NCI-H524 treated with DMSO at 0.1 percent for 48 hours (cell line): ENCODE measurements at places on chromosomes 7 and 10.
A peak's percentile ranks its signal among the peaks of the same experiment; 100 is the strongest.

GRCh38 chr7:17136126-17136525 is 162.3 kb upstream of the AHR start:
- no peak for DNase-seq

GRCh38 chr7:106246902-106247711 is 37.7 kb downstream of the NAMPT start:
- DNase-seq, result no peak

DNA sequence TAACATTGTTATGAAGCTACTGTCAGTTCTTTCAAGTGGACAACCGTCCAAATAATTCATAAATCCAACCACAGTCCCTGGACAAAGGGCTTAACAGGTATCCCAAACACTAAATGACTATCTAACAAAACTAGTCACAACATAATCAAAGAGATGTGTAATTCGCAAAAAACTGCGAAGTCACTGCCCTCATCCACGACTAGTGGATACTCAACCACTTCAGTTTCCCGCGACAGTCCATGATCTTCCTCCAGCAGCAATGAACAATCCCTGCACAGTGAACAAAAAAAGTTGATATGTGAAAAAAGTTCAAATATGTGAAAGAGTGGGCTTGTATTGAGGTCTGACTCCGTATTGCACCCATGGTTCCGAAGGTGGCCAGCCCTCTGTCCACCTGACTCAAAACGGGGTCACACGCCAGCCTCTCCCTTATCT is 287 bp downstream of the DCLRE1A start:
- DNase-seq, result no peak

DNA sequence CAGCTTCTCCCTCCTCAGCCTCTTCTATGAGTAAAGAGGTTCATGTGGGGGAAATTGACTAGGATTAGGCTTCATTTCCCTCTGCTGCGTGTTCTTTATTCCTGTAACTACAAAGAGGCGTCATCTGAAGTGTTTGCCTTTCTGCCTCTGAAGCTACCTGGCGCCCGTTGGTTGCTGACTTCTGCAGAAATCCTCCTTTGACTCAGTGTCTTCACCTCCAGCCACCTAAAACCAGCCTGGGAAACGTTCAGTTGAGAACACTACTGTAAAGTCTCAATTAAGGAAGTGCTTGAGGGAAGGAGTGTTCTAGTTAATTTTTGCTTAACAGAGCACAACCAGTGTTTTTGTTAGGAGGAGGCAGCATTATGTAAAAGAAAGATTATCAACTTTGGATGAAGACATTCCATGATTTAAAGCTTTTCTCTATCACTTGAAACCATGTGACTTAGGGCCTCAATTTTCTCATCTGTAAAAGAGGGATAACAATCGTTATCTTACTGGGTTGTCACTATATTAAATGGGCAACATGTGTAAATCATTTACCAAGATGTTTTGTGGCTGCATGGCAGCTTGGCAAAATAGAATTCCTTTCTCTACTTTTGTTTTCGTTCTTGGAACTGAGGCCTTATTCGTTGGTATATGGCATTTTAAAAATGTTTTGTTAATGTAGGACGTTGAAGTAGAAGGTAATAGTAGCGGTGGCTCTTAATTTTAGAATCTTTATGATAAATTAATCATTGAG is 642.9 kb downstream of the SDK1 start:
- no peak for DNase-seq

DNA sequence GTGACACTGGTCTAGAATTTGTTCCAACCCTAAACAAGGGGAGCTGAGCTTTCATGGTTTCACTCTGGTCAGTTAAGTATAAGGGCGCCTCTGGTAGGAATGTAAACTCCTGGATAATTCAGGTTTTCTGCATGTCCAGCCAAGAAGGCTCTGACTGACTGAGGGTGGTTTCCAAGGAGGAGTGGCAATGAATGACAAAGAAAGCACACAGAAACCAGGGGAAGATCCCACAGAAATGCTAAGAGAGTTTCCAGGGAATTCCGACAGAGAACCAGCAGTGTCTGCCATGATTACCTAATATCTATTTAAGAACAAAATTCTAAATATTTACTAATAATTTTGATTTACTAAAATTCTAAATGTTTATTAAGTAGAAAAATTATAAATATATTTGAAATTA is 27.3 kb upstream of the NRG3 start:
- DNase-seq, result no peak

DNA sequence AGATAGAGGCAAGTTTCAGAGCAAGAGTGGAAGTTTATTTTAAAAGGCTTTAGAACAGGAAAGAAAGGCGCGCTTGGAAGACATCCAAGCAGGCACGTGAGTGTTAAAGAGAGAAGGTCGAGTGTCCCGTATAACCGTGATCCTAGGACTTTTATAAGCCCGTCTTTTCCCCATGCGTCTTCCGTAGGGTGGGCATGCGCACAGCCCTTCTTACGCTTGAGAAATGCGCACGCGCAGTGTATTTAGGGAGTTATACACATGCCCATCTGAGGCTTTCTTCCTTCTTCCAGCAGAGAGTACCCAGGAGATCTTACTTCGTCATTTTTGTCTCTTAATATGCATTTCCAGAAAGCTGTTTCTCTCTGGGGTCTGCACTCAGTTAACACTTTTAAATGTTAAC is 52.4 kb downstream of the CALD1 start:
- DNase-seq, result no peak

- DNase-seq, result no peak
Measured at GRCh38 chr10:109933984-109934565, 10.8 kb upstream of the XPNPEP1 start.

DNA sequence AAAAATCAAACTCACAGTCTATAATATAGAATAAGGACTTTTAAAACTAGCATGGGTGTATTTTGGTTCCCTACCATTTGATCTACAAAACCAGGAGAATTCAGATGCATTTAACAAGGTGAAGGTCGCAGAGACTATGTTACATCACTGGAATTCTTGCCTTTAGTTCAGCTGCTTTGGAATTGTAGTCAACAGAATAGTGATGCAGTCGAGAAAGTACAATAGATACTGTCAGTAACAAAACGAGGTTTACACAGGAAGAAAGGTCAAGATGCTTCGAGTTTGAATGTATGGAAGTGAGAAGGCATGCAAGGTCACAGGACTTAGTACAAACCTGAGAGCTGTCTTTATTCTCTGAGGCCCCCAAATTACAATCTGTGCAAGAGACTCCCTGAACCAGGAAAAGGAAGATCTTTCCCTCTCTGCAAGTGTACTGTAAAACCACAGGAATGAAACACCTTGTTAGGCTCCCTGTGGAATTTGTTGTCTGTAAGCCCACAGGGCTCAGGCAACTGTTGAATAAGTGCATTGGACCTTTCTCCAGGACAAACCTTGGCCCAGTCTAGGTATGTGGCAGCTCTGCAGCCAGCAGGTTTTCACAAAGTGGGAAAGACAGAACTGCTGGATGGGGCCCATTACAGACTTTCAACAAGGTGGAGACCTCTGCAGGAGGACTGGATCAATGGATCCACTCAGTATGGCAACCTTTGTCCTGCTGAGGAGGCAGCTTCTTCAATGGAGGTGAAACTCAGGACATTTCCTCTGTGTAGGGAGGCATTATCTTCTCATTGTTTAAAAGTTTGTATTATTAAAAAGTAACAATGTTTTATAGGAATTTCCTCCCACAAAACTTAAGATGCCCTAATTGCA is 101.1 kb upstream of the GSDME start:
- DNase-seq, result no peak

DNA sequence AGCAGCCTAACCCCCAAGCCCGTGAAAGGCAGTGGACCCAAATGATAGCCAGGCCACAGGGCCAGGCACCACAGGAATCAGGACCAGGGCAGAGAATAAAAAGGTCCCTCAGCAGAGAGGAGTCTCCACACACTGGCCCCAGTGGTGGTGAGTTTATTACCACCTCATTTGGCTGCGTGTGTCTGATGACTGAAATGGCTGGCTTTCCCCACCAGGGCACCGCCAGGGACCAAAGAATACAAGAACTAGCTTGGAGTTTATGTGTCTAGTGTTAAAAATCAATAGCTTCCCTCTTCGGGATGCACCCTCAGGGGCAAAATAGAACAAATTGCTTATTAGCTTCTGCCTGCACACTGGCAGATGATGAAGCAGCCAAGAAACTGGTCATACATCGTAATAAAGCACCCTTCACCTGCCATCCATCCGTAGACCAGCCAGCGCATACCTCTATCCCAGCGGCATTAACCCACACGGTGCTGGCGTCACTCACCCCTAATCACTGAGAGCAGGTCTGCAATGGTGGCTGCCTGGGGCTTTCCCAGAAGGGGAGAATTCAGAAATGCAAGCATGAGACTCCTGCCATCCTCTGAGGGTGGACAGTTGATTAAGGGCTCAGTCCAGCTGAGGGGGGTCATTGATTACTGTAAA is 223.7 kb upstream of the ZMIZ1 start:
- DNase-seq, result no peak

- DNase-seq, result no peak
Measured at GRCh38 chr7:2468227-2468626, 8.0 kb downstream of the GRIFIN start.

GRCh38 chr7:24119852-24120251 is 164.1 kb upstream of the NPY start:
- no peak for DNase-seq

DNA sequence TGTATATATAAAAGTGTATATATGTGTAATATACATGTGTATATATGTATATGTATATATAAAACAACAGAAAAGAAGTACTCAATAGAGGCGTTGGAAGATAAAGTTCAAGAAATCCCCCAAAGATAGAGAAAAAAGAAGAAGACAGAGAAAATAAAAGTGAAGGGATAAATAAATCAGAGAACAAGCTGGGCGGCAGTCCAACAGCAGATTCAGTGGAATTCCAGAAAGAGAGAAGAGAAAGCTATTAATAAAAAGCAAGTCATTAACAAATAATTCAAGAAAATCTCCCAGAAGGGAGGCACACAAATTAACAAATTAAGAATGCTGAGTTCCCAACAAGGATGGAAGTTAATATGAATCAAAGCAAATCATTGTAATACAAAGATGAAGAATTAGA is 59.3 kb upstream of the RNF148 start:
- no peak for DNase-seq

GRCh38 chr7:75977743-75978142 is 16.7 kb downstream of the TMEM120A start:
- no peak for DNase-seq

DNA sequence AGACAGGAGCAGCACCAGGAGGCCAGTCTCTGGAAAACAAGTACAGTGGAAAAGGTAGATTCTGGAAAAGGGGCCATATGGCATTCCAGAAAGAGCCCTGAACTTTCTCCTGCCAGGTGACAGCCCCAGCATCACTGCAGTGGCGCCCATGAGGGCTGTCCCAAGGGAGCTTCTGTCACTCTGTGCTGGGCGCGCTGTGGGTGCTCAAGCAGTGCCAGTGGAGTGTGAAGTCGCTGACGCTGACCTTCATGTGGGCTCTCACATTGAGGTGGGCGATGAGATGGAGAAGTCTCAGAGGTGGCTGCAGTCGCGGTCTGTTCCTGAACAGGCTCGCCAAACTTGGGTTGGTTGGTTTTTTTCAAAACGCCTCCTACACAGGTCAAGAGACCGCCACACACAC is 38.2 kb downstream of the FKBP6 start:
- no peak for DNase-seq

DNA sequence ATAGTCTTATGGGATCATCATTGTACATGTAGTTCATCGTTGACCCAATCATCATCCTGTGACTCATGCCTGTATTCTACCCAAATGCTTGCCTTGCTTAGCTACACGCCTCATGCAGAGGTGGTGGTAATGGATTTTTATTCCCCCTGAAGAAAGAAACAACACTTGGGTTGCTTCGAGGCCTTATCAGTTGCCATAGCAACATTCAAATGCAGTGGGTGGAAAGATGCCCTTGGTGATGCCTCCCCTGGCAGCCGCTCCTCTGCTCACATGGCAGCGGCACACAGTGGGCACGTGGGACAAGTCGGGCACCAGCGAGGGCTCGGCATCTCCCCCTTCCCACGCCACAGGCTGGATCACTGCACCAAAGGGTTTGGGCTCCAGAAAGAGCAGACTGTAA is 54.0 kb upstream of the NMT2 start:
- DNase-seq, result no peak

DNA sequence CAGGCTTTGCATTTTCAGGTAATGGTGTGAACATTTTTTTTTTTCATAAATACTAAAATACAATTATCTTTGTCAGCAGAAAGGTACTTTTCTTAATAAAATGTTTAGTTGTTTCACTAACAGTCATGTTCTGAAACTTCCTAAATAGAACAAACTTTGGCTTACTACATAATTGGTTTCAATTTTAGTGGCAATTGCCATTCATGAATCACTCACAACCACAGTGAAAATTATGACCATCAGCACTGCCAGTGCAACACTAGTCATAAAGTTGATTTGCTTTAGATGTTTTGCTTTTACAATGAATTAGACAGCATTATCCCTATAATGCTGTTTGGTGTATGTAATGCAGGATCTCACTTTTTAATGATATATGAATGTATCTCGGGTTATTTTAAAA is 297.6 kb upstream of the PLXDC2 start:
- DNase-seq, result no peak

DNA sequence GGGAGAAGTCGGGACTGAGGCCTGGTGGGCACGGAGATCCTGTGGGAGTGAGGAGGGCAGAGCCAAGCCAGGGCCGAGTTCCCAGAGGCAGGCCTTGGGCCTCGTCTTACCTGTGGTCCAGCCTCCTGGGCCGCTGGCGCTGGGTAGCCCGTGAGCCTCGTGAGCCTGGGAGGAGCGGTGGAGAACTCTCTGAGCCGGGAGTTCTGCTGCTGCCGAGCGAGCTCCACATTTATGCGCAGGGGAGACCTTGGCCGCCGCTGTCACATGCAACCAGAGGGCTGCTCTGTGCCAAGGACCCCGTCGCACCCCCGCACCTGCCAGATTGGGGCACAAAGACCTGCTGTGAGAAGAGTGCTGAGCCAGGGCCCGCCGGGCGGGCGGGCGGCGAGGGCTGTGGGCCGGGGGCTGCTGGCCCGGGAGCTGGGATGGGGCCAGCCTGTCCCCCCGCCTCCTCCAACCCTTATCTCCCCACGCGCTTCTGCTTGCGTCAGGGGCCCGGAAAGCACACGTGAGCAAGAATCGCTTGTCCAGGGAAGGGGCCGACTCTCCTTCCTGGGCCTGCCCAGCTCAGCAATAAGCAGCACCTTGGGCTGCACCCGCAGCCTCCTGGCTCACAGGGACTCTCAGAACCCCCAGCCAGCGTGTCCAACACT is 10.2 kb downstream of the VENTX start:
- DNase-seq, result no peak

- no peak for DNase-seq
Measured at GRCh38 chr7:121274467-121274866, 54.3 kb upstream of the WNT16 start.

- peak; percentile 75 for DNase-seq
Measured at GRCh38 chr7:27551803-27552400, 110.8 kb downstream of the HIBADH start.

- no peak for DNase-seq
Measured at GRCh38 chr7:133646472-133647315, 393.8 kb downstream of the EXOC4 start.
